NCI-H1694 treated with DMSO at 0.1 percent for 48 hours (cell line): ENCODE measurements at places on chromosomes 11 and 22.

- no peak for DNase-seq
Measured at GRCh38 chr11:131178596-131178995, 191.8 kb upstream of the NTM start.

- DNase-seq, result no peak
Measured at GRCh38 chr11:34154059-34154875, 48.8 kb downstream of the NAT10 start.

- no peak for DNase-seq
Measured at GRCh38 chr11:10538924-10539323, 2.1 kb downstream of the RNF141 start.

DNA sequence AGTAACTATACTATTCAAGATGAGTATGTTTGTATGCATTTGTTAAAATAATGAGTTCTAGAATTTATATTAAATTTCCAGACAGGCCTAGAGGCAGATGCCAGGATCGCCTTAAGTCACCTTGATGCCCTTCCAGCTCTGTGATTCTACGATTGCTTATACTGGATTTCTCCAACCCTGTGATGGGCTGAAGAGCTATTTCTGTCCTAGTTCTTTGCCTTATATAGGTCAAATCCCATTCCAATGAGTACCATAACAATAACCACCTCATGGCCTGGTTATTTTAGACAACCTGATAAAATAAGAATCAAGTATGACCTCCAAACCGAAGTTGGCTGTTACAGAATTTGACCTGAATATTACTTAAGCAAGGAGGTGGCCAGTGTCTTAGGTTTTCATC is 79.8 kb upstream of the BLID start:
- no peak for DNase-seq

DNA sequence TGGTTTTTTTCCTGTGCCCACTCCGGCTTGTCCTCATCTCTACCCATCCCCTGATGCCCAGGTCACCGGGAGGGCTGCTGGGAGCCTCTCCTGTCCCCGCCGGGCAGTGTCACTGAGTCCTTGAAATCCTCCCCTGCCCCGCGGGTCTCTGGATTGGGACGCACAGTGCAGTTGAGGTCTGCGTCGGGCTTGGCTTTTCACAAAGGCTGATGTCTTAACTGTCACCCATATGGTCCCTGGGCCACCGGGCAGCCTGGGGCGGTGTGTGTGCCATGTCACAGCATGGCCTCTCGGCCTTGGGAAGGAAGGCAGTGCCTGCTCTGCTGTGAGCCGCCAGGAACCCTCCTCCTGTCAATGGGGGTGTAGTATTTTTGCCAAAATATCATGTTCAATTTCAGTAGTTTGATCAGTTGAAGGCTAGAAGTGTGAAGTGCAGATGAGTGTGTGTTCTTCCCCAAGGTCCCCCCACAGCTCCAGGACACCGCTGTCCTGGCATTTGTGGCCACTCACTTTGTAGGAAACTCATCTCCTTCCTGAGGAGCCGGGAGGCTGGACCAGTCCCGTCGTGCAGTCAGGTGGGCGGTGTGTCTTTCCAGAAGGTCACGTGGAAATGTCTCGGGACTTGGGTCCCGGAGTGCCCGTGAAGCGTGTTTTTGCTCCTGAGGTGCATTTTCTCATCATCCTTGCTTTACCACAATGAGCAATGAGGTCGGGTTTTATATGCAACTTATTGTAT is 37.6 kb downstream of the CTTN start:
- DNase-seq, result no peak

DNA sequence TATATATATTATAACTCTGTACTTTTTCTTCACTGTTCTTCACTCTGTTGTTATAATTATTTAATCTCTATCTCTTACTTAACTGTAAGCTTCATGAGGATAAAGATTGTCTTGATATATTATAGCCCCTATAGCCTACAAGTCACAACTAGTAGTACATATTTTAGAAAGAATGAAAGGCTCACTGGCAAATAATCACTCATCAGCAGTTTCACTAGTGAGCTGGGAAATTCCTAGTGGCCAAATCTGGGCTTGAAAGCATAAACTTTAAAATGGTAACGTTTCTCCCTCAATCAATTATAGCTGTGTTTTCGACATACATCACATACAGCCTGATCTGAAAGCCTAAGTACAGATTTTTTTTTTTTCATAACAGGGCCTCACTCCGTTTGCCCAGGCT is 42.5 kb downstream of the CTSC start:
- DNase-seq, result no peak

DNA sequence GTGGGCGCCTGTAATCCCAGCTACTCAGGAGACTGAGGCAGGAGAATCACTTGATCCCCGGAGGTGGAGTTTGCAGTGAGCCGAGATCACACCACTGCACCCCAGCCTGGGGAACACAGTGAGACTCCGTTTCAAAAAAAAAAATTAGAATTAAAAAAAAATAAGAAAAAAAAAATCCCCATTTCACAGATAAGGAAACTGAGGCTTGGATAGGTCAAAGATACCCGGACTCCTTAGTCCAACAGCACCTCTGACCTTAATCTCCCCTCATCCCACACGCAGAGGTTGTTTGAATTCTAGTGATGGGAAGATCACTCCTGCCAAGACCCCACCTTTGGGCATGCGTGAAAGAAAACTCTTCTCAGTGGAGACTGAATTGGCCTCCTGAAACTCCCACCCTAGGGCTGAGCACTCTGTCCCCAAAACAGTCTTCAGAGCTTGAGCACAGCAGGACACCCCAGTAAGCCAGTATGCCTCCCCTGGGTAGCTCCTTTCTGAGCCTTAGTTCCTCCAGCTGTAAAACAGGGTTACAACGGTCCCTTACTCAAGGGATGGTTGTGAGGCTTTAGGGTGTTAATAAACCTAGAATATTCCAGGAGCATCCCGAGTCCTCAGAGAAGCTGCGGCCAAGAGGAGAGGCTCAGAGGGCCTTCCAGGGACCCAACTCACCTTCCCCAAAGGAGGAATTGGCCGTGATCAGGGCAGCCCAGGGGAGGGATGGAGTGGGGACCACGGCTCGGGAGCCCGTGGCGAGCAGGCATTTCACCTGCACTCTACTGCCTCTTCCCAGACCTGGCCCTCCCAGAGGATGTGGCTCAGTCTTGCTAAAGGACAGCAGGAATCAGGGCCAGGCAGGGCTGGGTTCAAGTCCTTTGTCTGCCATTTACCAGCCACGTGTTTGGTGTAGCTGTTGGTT is 73.3 kb downstream of the NFAM1 start:
- no peak for DNase-seq

DNA sequence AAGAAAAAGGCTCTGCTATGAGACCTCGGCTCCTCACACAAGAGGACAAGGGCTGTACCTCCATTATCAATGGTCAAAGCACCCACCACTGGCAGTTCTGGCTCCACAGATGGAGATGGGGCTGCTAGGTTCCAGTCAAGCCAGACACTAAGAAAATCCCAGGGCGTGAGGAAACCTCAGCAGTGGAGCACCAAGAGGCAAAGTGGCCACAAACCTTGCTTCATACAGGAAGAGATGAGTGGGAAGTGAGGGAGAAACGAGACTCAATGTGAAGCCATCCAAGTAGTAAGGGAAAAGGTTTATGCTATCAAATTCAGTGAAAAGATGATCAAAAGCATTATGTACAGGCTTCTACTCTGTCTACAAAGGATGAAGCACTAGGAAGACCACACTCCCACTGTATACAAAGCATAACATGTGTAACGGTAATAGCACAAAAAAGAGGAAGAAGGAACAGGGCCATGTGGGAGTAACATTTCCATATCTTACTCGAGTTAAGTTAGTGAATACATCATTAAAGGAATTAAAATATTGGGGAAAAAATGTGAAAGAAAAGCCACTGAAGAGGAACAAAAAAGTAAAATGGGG is 27.0 kb downstream of the POLDIP3 start:
- DNase-seq, result no peak

GRCh38 chr11:111833524-111833923 is 37.9 kb downstream of the ALG9 start:
- peak; percentile 5 for DNase-seq

- DNase-seq, result no peak
Measured at GRCh38 chr11:65646288-65646957, 8.5 kb downstream of the SIPA1 start.

DNA sequence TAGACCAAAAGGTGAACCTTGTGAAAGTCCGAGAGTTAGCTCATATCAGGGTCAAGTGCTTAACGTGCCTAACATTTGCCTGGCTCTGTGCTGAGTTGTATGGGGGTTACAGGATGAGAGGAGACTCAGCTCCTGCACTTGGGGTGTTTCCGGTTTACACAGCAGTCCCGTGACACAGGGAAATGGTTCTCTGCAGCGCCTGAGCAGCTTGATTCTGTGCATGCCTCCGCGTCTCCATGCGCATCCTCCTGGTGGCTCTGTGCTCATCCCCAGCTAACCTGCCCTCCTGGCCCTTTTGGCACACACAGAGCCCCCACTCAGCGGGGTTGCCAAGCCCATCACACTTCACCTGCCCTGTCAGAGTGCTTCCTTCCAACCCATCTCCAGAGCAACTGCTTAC is 238.3 kb upstream of the TBCEL start:
- DNase-seq, result no peak

DNA sequence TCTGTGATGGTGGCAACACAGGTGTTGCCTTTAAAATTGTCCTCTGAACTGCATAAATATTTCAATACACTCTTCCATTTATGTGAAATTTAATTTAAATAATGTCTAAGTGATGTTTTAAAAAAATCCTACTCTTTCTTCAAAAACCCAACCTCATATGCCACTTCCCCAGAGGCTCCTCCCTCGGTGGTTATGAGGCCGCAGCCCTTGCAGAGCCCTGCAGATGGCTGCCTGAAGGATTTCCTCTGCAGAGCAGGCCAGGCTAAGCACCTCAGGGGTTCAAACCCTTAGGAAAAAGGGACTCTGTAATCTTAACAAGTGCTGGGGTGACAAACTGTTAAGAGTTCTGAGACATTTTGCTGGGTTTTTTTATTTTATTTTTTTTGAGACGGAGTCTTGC is 25.2 kb downstream of the MORC2 start:
- DNase-seq, result no peak

GRCh38 chr11:130403271-130403804 is 25.1 kb downstream of the ADAMTS8 start:
- DNase-seq, result no peak
